ENCODE measurements at places on chromosomes 3 and 15.

GRCh38 chr15:49320351-49320750 lies 102.7 kb upstream of the FGF7 start:
- no peak for DNase-seq

GRCh38 chr3:141286856-141287255 lies 55.2 kb downstream of the PXYLP1 start:
- DNase-seq, result no peak

DNA sequence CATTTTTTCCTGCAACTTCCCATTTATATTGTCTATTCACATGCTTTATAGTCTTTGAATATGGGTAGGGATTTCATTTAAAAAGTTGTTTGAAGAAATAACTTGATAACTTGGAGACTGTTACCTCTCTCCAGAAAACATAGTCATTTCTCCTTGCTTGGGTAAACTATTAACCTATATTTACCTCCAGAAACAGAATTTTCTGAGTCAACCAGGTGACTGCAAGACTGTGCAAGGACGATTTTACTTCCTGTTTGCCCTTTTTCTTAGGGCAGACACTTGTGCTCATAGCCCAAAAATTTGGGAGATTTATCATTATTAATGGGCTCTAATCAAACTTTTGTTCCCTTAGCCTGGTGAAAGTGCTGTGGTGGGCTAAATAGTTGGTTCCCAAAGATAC lies 14.3 kb upstream of the MOBP start:
- DNase-seq, result no peak

DNA sequence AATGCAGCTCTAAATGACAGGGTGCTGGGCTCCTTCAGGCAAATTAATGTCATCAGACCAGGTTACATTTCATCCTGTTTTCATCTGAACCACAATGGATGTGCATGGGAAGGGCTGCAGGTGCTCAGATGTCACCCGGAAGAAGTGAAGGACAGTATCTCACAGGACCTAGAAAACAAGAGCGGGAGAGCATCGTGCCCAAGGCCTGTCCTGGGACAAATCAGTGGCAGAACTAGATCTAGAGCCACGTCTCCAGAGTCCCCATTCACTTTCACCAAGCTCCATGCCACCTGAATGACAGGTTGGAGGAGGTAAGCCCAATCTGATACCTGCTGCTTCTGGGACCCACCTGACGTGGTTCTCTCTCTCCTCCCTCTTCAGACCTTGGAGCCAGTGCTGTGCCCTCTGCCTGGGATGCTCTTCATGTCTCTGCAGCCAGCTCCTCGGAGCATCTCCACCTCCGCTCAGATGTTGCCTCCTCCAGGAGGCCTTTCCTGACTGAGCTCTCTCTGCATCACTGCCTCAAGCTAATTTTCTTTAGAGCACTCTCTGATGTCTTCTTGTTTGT lies 77.3 kb downstream of the CPN2 start:
- DNase-seq, result no peak

DNA sequence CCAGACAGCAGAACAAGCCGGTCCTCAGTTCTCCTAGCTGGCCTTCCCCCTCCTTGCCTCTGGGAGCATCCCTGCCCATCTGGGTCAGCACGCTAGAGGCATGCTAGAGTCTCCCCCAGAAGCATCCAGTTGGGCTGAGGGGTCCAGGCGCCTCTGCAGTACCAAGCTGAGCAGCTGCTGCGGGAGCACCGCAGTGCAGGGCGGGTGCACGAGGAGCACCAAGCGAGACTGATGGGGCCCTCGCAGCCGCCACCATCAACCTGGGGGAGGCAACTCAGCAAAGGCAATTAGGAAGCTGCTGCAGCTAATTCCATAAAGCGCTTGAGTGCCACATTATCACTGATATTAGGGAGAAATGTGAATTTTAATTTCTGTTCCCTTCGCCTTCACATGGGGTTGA lies 12.4 kb downstream of the CACNA2D3 start:
- DNase-seq, result no peak

- DNase-seq, result no peak
These were observed 33.0 kb upstream of the LACTB start for GRCh38 chr15:63088533-63089245.

- no peak for DNase-seq
These were observed 21.6 kb downstream of the SAMMSON start for GRCh38 chr3:70020906-70021660.

DNA sequence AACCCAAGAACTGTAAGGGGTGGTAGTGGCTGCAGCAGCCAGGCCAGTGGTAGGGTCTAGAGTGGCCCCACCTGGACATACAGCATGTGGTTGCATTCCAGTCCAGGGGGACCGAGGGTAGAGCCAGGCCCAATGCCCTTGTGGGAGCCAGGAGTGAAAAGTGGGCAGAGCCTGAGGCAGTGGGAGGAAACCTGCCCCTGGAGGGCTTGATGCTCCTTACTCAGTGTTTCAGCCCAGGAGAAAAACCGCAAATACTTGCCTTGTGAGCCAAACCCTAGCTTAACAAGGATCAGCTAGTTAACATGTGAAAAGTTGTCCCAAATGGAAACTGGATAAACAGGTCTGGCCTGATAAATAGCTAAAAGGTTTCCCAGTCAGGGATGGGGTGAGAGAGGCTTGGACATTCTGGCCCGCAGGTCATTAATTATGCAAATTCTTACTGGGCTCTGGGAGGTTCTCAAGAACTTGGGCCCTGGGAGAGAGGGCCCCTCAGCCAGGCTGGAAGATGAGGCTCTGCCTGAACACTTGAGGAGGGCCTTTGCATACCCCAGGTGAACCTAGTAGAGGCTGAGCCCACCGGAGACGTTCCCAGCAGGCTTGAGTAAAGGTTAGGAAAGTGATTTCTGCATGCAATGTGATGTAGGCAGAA lies 222.1 kb downstream of the THSD4 start:
- no peak for DNase-seq

DNA sequence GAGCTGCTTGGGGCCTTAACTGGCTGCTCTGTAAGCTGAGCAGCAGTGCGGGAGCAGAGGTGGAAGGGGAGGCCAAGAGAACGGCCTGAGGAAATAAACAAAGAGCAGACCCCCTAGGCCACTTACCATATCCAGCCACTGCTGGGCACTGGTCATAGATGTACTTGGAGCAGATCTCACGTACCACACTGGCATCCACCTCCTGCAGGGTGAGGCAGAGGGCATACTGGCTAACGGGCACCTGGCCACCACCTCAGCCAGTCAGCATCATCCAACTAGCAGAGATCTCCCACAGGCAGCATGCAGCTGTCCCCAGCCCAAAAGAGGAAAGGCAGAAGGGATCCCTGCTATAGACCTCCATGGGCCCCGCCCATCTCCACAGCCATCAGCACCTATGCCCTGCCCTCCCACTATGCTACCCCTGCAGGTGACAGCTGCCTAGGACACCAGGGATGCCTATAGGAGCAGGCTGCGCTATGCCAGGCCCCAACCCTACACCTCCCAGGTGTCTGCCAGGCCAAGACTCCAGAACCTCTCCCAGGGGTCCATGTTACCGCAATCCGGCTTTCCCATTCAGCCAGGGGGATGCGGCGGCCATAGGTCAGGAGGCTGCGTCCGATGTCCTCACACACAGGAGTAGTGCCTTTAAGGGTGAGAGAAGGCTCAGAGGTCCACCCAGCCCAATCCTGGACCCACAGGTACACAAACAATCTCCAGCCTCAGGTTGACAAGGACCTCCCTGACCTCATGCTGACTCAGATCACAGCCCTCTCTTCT lies 4.6 kb upstream of the COL7A1 start:
- no peak for DNase-seq

DNA sequence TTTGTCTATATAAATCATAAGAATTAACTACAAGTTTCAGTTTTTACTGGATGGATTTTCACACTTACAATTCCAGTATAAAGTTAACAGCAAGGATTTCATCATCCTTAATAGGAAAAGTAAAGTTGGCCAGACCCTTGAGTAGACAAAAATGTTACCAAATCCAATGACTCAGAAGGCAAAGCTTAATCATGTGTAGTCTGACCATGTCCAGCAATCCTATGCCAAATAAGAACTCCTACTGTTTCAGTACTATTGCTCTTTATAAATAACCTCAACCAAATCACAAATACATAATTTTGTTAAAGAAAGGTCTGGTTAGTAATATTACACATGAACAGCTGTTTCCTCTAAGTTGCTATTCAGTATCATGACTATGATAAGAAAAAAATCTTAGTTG lies 35.0 kb downstream of the PLOD2 start:
- no peak for DNase-seq

- no peak for DNase-seq
These were observed 317.8 kb upstream of the C2CD4B start for GRCh38 chr15:62482785-62483429.

Measured in stimulated activated CD4-positive, alpha-beta T cell treated with anti-CD3 and anti-CD28 coated beads, TNF-alpha, amount 100 ng/mL, for 24 hours (primary cell).